ENCODE measurements at places on chromosomes 3 and 15.
A peak's percentile ranks its signal among the peaks of the same experiment; 100 is the strongest.

DNA sequence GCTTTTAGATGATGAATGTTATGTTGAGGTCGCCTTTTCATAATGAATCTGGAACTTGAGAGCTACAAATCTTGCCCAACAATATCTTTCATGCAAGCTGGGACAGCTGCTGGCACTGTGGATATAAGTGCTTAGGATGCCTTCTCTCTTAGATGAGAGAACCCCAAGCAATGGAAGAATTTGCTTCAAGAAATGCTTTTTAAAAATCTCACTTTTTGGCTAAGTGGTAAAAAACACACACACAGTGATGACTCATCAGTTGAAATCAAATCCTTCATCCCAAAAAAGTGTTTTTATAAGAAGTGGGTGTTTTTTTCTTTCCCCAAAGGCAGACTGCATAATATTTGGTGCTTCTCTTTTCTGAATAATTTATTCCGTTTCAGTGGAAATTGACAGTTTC lies 38.4 kb upstream of the GALNT15 start:
- peak; percentile 78 for DNase-seq

GRCh38 chr3:17577796-17578520 lies 164.5 kb downstream of the TBC1D5 start:
- peak; percentile 54 for DNase-seq

- DNase-seq = no peak
Measured at GRCh38 chr15:28993051-28993719, 107.4 kb downstream of the APBA2 start.

DNA sequence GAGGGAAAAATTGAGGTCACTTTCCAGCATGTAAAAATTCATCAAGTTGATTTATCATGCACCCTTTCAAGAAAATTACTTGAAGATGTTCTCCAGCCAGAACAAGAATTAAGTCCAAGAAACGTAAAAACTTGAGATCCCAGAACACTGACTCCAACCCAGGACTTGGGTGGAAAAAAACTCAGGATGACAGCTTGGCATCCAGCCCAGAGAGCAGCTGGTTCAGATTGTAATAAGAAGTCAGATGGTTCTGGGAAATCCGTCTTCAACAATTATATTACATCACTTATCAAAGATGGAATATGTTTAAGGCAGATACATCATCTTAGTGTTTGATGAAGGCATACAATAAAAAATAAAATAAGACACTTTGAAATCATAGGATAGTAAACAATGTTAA lies 23.0 kb upstream of the DNAJC13 start:
- peak; percentile 46 for DNase-seq

DNA sequence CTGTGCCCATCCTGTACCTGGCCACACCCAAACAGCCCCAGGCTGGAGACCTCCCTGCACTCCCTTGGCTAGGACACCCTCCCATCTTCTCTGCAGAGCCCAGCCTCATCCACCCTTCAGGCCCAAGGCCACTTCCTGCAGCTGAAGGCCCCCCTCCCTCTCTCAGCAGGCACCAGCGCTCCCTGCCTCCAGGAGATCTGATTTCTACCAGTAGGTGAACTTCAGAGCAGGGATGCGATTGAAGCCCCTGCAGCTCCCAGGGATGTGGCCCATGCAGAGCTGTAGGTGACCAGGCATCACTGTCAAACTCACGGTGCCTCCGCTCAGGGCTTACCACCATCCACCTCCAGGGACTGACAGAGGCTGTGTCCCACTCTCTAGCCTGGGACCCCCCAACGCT lies 96.3 kb downstream of the NUP210 start:
- DNase-seq = no peak

All from fibroblast of skin of right biceps (primary cell).